Cerebellum (tissue), 4 donors: ENCODE measurements at places on chromosomes 3 and 15. TPM values are rescaled to one million over a fixed set of nuclear protein-coding genes. Genes with fewer than 3 reads are reported as not detected.

Gene GANC
- total RNA-seq, result 21.3 TPM

Gene NPTN
- 122 TPM for total RNA-seq

Gene SLC28A1
- not detected for total RNA-seq

Gene CADM2
- total RNA-seq, result 74.3 TPM

Gene GPR87
- not detected for total RNA-seq

Gene OCA2
- total RNA-seq, result 0.73 TPM

Gene SNX22
- total RNA-seq, result 8.3 TPM

Gene EFCC1
- total RNA-seq, result 1.6 TPM

Gene VIPR1
- 2.0 TPM for total RNA-seq

Gene IQCH
- 9.3 TPM for total RNA-seq

Gene RTP1
- total RNA-seq, result 0.27 TPM

DNA sequence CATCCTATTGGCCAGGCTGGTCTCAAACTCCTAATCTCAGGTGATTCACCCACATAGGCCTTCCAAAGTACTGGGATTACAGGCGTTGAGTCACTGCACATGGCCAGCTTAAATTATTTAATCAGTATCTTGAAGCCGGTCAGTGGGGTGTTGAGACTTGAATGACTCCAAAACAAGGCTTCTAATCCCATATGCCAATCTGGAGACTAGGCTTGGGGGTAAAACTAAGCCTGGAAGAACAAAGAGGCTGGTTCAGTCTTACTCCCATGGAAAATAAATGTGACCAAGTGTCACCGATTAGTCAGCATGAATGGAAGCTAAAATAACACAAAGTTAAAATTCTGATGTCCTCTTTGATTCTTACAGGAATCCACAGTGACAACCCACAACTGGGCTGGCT, 509.1 kb downstream of the FOXP1 start:
- no peak for DNase-seq

DNA sequence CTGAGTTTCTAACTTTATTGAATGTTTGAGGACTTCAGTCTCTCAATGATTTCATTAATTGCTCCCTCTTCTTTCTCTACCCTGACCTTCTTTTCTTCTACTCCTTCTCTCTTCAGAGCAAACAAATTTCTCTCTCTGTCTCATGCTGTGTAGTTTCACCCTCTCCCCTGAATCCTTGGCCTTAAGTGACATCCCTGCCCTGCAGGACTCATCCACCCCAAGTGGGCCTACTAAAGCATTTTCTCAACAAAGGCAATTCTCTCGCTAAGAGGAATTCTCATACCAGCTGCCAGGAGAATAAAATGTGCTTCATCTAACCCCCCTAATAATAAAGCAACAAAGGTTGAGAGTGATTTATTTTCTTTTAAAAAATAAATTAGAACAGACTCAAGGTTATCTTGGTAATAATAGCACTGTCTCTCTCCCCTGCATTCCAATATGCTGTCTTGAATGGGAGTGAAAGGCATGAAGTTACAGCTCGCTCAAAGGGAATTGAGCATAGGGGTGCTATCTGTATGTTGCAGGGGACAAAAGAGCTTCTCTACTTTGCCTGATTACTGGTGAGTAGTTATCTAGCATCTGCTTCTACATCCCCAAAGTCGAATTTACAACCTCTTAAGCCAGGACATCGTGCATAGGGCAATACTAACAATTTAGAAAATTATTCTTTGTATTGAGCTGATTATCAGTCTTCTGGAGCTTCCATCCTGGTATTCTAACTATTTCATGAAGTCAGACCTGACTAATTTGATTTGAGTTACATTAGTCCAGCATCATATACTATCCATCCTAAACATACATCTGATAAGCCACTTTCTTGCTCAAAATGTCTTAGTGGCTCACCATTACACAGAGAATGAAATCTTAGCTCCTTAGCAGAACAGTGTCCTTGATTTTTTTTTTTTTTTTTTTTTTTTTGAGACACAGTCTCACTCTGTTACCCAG, 76.9 kb upstream of the DNAJC19 start:
- DNase-seq, result no peak

DNA sequence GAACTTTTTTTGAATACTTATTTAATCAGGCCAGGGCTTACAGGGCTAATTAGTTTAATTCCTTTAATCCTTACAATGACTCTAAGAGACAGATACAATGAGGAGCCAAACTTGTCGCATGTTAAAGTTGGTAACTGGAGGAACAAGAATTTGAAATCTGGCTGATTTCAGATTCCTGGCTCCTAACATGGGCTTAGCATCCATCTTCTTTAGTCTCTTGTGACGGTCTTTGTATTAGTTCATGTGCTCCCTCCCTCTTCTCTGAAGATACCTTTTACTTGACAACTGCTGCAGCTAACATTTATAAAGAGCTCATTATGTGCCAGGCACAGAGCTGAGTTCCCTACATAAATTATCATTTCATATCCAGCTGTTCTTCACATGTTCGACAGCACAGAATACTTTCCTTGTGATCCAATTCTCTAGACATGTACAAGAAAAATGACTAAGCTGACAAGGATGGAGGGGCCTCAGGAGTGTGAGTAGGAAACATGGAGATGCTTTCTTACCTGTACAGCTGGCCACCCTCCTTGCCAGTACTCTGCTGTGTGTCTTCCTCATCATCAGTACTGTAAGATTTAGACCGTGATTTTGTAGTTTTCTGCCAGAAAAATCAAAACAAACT, 206.8 kb upstream of the STRIT1 start:
- no peak for DNase-seq

DNA sequence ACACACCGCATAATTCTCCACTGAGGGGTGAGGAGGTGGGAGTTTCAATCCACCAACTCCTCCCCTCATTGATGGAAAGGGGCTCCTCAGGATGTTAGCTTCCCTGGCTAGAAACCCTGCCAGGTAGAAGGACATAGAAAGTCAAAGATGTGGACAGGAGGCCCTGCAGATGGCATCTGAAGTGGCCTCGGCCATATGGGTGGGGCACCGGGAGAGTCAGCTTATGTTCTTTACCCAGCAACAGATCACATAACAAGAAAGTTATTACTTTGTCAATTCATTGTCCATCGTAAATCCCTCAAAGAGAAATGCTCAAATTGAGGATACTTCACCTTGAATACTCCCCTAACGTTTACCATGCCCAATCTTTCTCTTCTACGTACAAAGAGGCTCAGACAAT, 97.3 kb upstream of the ARHGEF3 start:
- no peak for DNase-seq

DNA sequence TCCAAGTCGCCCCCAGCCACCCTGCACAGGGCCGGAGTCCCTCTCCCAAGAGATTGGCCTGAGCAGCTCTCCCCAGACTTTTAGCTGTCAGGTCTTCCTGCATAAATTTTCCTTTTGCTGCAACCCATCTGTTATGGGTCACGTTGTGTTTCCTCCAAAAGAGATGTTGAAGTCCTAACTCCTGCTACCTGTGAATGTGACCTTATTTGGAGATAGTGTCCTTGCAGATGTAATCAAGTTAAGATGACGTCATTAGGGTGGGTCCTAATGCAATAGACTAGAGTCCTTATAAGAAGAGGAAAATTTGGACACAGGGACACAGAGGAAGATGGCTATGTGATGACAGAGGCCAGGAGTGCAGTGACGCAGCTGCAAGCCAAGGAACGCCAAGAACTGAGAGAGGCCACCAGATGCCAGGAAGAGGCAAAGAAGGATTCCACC, 13.2 kb upstream of the SLC6A6 start:
- no peak for DNase-seq

GRCh38 chr3:158631981-158632380, 12.3 kb upstream of the GFM1 start:
- no peak for DNase-seq

- no peak for DNase-seq
These were observed 159.9 kb upstream of the PFN2 start for GRCh38 chr3:150130404-150131100.

DNA sequence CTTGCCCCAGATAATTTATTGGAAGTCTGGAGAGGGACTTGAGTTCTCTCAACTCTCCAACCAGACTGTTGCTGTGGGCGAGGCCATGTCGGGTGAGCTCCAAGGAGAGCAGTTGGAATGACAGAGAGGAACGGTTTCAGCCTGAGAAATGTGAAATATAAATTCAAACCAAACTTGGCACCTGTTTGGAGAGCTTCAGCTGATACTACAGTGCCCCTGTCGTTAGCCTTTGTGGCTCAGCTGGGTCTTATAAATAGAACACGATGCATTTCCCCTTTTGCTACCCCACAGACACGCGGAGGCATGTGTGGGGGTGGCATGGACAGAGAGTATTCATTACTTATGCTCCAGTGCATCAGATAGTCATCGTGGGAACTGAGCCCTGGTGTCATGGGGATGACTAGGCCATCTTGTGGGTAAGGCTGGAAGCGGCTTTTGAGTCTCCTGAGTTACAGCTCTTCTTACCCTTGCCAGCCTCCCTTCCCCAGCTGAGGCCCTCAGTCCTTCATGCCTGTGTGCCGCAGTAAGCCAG, 15.6 kb downstream of the SMAD3 start:
- no peak for DNase-seq

DNA sequence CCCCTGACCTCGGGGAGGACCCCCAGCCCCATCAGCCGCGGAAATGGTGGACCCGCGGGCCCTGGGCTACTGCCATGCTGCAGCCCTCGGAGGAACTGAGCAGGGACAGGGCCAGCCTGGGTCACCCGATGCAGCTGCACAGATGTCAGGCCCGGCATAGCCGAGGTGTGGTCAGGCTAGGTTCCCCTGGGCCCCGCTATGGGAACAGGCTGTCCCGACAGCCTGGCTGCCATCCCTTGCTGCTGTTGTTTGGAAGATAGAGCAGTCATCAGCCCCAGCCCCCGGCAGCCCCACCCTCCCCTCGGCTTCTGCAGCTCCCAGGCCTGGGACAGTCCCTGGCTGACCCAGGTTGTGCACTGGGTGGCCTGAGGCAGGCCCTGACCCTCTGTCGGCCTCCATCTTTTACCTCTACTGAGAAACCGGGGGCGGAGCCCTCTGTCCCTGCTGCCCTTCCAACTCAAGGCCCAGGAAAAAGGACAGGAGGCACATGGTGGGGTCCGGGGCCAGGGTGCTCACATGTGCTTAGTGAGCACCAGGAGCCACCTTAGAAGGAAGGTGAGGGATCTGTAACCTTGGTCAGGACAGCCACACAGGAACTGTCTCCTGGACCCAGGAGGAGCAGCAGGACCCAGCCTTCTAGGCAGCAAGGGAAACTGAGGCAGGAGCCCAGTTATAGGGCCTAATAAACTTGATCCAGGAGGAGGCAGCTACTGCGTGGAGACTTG, 31.5 kb upstream of the FBLN2 start:
- no peak for DNase-seq

GRCh38 chr3:124762661-124763011, 32.4 kb downstream of the UMPS start:
- DNase-seq, result no peak

- no peak for DNase-seq
These were observed 1.4 kb upstream of the RPSA start for GRCh38 chr3:39404943-39405686.

DNA sequence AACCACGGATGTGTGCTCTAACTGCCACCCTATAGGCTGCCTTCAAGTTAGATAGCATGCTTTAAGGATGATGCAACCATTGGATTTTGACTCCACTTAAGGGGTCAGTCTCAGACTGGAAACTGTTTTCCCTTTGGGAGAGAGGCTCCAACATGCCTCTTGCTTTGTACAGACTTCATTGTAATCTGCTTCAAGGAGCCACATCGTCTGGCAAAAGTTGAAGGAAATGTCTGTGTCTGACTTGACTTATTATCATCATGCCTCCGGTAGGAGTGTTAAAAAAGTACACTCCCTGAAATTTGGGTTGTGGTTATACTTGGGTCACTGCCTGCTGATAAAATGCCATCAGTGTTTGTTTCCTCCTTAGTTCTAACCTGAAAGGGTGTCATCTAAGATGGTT, 245.4 kb upstream of the CDIN1 start:
- DNase-seq, result no peak

- DNase-seq, result no peak
These were observed 831.0 kb downstream of the TUSC7 start for GRCh38 chr3:117540597-117540996.

DNA sequence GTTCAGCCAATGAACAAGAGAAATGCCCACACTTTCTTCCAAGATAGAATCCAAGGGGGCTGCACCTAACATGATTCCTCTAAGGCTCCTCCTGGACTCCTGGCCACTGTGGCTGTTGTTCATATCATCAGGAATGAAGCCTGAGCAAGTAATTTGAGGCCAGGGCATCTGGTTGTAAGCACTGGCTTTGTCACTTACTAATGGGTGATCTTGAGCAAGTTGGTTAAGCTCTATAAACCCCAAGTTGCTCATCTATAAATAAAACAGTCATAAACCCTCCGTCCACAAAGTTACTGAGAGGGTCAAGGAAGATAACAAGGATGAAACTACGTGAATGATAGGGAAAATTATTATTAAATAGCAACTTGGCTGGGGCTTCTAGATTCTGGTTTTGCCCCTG, 58.3 kb downstream of the CDC25A start:
- DNase-seq, result no peak

DNA sequence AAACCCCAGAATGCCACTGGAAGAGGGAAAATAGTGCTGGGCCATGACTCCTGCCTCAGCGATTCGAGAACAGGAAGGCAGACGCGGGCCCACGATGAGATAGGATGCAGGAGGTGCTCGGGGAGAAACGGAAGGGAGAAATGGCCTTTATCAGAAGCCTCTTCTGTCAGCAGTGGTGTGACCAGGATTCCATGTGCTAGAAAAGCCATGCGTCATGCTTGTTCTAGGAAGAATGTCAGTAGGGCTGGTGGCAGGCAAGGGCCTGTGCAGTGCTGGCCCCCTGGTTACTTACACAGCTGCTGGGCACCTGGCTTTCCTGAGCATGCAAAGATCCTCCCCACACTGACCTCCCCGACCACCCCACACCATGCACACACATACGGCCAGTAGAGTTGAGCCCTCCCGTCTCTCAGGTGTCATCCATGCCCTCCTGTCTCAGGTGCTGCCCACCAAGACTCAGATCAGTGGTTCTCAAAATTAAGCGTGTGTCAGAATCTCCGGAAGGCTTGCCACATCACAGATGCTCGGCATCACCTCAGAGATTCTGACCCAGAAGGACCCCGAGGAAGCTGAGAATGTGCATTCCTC, 106.7 kb downstream of the ADAMTS17 start:
- DNase-seq, result no peak

- DNase-seq, result no peak
These were observed 53.2 kb upstream of the MCF2L2 start for GRCh38 chr3:183481582-183481981.

- DNase-seq, result no peak
These were observed 48.3 kb upstream of the IQSEC1 start for GRCh38 chr3:13121553-13122001.

- no peak for DNase-seq
These were observed 6.4 kb upstream of the CCDC33 start for GRCh38 chr15:74229686-74230085.

GRCh38 chr3:122523317-122523716, 8.6 kb upstream of the KPNA1 start:
- DNase-seq, result no peak

GRCh38 chr3:23762214-23762613, 43.5 kb upstream of the UBE2E1 start:
- no peak for DNase-seq

- DNase-seq, result no peak
These were observed 24.3 kb downstream of the SNX33 start for GRCh38 chr15:75671730-75672602.
